ENCODE measurements at places on chromosomes 3 and 15. TPM values are rescaled to one million over a fixed set of nuclear protein-coding genes. Genes with fewer than 3 reads are reported as not detected.

GRCh38 chr3:12357456-12357855, 68.6 kb downstream of the PPARG start:
- no peak for ATAC-seq

GRCh38 chr15:58065445-58066041, at the start of gene ALDH1A2:
Gene ALDH1A2, minus strand, starts transcription at chr15:58065711. Its CDS starts 61 bp downstream, at chr15:58065650.
- ATAC-seq = peak; percentile 37

- ATAC-seq = no peak
These were observed 84.5 kb downstream of the COL6A6 start for GRCh38 chr3:130601442-130601971.

- ATAC-seq = peak; percentile 73
These were observed 9.3 kb downstream of the MAGI1 start for GRCh38 chr3:66029443-66029842.

DNA sequence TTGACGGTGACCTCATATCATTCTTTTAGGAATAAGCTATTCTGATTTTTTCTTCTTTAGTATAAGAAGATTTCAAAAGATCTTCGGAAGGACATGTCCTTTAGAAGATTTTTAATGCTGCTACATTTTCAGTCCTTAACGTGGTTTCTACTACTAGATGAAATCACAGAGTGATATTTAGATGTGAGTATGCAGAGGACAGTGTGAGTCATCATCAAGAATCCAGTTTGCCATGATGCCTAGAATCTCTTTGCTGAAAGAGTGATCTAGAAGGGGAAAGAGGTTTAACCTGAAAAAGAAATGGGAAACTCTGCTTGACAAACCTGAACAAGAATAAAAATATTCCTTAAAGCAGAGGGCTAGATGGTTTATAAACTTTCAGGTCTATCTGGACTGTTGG, 43.2 kb downstream of the SLC7A14 start:
- ATAC-seq = no peak

DNA sequence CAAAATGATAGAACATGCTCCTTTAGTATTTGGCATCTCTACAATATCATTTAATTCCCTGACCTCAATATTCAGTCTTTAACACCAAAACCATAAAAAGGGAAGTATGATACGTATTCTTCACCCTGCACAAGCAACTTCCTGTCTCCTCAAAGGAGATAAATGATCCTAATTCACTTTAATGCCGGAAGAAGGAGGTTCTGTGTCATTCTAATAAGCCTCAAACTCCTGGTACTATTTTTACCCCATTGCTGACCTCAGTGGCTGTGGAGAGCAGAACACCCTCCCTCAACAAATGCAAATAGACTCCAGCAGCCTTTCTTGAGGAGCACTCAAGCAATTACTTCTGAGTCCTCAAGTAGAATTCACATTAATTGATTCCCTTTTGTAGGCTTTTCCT, 173.3 kb downstream of the TMEM108 start:
- ATAC-seq = no peak

GRCh38 chr3:46705022-46705530, 3.9 kb downstream of the TMIE start:
- ATAC-seq = peak; percentile 76

SUSD5 gene
- total RNA-seq = 0.08 TPM

Measured in esophagus mucosa (tissue), 1 donor.